ENCODE measurements at places on chromosomes 7 and 10. TPM values are rescaled to one million over a fixed set of nuclear protein-coding genes. Genes with fewer than 3 reads are reported as not detected.

DNA sequence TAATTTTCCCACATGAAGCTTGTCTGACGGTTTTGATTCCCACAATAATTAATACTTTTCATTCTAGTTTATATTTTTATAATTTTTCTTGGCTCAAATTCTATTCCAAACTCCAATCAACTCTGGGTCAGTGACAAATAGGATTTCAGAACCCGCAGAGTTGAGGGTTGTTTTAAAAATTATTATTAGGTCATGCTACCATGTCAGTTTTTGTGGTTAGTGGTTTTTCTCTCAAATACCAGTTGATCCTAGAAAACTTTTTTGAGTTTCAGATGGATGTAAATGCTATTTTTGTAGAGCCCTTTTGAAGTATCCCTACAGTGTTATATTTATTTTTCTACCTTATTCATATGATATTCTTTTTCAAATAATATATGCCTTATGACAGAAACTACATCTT lies 237.4 kb downstream of the SEMA3D start:
- no peak for DNase-seq

DNA sequence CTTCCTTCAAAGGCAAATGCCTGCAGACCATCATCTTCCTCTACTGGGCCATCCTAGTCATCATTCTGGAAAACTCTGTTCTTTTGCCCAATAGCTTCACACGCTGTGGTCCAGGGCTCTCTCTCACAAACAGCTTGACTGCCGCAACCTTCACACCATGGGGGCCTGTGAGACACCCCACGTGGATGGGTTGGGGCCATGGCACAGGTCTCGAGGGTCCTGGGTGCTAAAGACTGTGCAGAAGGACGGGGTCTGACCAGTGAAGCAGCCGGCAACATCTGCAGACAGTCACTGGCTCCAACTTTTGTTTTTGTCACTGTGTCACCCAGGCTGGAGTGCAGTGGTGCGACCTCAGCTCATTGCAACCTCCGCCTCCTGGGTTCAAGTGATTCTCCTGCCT lies 28.1 kb downstream of the BRI3 start:
- DNase-seq = no peak

- no peak for DNase-seq
Observed at GRCh38 chr10:125846894-125847293, 23.5 kb downstream of the BCCIP start.

DNA sequence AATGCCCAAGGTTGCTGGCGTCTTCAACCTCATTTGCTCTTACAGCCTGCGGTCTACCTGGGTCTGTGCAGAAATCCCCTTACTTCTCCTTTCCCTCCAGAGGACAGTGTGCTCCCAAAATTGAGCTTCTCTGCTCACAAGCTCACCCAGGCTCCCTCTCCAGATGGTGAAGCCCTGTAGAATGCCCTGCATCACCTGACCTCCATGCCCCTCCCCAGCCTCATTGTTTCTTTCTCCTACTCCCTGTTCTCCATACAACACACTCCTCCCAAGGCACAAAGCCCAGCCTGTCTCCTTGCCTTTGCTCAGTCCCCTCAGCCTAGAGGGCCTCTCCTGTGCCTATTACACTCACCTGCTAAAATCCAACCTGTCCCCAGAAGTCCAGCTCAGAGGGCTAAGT lies 3.5 kb downstream of the CRHR2 start:
- DNase-seq = no peak

- no peak for DNase-seq
Observed at GRCh38 chr7:11650500-11650899, 181.5 kb downstream of the THSD7A start.

- DNase-seq = no peak
Observed at GRCh38 chr7:91431601-91432000, 167.4 kb downstream of the FZD1 start.

DNA sequence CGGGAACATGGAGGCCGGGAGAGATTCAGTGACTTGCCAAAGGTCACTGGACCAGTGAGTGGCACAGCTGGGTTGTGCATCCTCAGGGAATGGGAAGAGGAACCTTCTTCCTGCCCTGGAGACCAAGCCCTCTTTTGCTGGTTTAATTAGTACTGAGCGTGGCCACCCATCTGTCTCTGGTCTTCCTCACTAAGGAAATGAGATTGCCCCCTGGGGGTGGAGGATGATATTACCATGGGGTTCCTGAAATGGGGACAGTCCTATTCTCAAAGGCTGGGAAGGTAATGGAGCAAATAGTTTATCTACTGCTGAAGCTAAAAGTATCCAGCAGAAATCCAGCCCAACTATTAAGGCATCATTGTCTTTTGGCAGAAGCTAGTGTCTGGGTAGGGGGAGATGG lies 98.6 kb upstream of the FGFR2 start:
- peak; percentile 3 for DNase-seq

DNA sequence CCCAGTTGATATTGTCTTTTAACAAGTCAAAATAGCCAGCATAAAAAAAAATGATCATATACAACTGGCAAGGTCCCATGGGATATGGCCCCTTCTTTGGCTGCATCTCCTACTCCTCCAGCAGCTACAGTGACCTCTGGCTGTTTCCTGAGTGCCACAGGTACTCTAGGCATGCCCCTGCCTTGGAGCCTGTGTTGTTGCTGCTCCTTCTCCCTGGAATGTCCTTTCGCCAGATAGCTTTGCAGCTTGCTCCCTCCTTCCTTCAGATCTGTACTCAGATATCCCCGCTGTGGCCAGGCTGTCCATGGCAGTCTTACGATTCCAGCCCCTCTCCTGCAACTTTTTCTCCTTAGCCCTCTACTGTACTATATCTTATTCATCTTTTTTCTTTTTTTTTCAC lies 23.3 kb downstream of the CNNM2 start:
- no peak for DNase-seq

GRCh38 chr10:31773749-31774298 lies 154.8 kb downstream of the ARHGAP12 start:
- DNase-seq = no peak

DNA sequence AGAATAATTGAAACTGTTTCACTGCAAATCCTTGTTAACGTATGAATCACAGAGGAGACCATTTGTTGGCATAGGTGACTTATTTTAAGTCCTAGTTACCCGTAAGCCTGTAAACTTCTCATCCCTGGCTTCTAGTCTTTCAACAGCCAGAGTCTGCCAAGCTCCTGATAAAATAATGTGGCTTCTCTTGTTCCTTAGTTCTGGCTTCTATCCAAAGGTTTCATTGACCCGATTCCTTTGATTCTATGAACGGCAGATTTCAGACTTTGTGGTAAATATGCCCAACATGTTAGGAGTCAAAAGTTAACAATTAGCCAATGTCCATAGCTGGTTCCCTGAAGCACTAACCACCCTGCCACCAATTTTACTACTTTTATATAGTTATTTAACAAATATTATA lies 23.3 kb downstream of the DNAH11 start:
- no peak for DNase-seq

GRCh38 chr10:79238158-79238520 lies 109.1 kb upstream of the PPIF start:
- no peak for DNase-seq

GRCh38 chr10:4437791-4438190 lies 388.2 kb upstream of the AKR1E2 start:
- DNase-seq = no peak

The SPACDR gene
- 0.94 TPM for total RNA-seq

The PRR15 gene
- not detected for total RNA-seq

The CRYGN gene
- not detected for total RNA-seq
